ENCODE measurements at places on chromosomes 13 and 19.

DNA sequence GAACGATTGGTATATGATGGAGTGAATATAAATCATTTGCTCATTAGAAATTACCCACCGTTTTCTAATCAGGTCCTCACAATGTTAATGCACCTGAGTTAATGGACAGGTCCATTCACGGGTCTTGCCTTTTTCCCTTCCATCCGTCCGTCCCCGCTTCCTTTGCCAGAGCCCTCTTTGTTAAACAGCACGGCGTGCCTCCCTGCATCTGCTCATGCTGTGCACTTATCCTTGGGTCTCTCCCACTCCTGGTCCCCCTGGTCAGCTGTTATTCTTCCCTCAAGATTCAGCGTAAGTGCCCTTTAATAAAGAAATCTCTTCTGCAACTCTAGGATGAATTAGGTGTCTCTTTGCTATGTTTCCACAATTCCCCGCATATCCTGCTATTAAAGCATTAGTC is 324.5 kb downstream of the DNAJC15 start:
- DNase-seq = no peak

DNA sequence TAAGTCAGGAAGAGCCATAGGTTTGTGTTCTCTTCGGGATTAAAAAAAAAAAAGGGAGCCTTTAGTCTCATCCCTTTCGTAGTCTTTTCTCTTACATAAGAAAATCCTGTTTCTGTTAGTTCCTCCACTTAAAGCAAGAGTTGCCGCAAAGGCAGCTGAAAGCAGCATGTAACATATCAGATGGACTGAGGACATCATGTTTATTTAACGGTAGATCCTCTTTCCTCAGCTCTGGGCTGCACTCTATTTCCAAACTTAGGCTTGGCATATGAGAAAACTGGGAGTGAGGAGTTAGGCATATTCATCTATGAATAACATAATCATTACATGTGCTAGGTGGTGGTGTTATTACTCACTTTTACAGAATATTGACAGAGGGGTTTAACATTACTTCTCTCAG is 391.2 kb downstream of the KLF12 start:
- no peak for DNase-seq

GRCh38 chr13:93147946-93148345 is 78.7 kb upstream of the GPC6 start:
- DNase-seq = no peak

GRCh38 chr19:18503971-18504885 is 17.6 kb downstream of the ELL start:
- no peak for DNase-seq

DNA sequence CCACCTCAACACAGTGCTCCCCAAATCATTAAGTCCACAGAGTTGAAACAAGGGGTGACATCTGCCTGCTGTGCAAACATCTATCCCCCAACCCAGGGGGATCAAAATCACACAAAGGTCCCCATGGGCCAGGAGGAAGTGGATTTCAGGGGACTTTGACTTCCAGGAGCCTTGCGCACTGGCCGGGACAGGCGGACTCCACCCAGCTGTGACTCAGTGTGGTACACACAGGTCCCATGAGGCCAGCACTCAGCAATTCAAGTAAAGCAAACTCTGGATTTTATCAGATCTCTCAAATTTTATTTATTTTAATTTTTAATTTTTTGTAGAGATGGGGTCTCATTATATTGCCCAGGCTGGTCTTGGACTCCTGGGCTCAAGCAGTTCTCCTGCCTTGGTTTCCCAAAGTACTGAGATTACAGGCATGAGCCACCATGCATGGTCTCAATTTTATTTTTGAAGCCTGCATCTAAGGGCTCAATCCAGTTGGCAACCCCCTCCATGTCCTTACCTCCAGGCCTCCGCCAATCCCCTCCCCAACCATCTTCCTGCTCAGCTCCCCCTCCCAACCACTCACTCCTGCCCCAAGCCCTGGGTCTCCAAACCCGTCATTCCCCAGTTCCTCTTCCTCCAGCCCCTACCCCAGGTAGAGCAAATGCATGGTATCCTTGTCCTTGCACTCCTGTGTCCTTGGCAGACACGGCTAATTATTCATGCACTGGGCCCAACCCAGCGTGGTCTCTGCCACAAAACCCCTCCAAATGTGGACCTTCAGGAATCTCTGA is 18.2 kb downstream of the ARHGAP33 start:
- DNase-seq = no peak

DNA sequence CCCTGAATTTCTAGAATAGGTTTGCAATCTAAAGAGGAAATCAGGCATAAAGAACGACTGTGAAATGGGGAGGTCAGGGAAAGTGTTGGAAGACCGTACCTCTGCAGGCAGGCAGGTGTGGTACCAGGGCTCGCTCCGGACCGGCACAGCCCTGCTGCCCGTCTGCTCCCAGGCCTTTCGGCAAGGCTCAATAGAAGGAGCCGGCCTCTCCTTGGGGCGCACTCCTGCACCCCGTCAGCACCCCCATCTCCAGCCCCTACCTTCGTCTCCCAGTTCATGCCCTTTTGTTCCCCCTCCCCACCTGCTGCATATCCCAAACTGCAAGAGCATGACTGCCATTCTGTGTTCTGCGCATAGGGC is 139.8 kb upstream of the SOX1 start:
- no peak for DNase-seq

DNA sequence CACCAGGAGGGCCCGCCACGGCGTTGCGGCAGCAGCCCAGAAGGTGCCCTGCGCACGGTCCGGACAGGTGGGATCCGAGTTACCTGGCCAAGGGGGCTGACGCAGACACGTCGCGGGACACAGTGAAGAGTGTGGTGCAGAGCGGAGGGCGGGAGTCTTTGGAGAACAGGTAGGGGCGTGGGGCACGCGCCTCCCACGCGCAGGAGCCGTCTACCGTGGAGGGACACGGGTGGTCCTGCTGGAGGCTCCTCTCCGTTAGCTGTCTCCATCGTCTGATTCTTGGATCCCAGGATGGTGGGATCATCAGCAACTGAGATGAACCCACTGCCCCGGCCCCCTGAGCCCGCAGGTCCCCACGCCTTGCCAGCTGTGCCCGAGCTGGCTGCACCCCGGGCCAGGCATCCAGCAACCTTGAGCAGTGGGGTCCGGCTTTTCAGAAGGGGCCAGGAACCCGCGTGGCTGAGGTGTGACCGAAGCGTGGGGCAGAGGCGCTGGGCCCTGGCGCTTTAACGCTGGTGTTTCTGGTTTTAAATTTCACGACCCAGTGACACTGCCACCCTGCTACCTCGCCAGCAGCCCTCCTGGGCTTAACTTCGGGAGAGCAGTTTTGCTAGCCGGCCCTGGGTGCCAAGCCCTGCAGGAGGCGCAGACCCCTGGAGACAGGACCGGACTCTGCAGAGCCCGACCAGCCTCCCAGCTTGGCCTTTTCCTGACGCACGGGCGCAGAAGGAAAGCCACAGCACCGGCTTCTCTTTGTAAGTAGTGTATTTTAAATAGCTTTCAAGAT is 7.3 kb downstream of the FGF22 start:
- DNase-seq = no peak

GRCh38 chr19:17646441-17646840 is 41.7 kb downstream of the UNC13A start:
- DNase-seq = no peak

DNA sequence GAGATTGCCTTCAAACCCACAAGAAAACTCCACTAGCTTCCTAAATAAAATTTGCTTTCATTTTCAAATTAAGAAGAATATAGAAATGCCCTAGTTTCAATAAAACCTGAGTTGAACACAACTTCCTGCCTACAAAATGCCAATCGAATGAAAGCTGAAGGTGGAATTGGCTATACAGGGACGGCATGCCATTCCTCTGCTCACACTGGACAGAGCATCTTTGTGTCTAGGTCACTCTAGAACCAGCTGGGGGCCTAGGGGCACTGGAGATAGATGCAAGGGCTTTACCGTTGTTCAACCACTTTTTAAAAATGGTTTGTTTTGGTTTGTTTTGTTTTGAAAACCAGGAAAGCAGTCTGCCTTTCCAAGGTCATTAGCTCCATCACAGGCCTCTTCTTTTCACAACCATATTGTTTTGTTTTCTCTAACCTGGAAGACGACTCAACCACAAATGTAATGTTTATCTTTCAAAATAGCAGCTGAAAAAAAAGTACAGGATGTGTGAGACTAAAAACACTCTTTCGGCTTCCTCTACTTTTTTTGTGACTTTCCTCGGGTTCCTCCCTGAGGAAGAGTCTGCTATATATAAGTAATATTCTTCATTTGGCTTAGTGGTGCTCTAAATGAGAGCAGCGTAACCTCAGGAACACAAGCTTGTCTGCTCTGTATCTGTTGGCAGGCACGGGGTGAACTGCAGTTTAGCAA is 11.9 kb upstream of the ITM2B start:
- DNase-seq = no peak

DNA sequence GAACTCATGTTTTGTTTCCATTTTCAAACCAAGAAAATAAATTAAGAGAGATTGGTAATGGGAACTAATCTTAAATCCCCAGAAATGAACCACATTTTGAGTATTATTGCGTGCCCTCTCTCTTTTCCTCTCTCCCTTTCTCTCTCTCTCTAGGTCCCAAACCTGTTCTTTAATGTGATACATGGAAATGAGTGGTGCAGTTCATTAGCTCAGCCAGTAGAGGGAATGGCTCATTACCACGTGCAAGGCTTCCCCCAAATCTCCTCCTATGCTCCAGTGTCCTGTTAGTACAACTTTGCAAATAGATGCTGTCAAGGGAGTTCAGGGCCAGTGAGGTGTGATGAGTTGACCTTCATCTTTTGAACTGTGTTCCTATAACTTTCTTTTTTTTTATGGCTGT is 178.4 kb downstream of the FGF9 start:
- no peak for DNase-seq

DNA sequence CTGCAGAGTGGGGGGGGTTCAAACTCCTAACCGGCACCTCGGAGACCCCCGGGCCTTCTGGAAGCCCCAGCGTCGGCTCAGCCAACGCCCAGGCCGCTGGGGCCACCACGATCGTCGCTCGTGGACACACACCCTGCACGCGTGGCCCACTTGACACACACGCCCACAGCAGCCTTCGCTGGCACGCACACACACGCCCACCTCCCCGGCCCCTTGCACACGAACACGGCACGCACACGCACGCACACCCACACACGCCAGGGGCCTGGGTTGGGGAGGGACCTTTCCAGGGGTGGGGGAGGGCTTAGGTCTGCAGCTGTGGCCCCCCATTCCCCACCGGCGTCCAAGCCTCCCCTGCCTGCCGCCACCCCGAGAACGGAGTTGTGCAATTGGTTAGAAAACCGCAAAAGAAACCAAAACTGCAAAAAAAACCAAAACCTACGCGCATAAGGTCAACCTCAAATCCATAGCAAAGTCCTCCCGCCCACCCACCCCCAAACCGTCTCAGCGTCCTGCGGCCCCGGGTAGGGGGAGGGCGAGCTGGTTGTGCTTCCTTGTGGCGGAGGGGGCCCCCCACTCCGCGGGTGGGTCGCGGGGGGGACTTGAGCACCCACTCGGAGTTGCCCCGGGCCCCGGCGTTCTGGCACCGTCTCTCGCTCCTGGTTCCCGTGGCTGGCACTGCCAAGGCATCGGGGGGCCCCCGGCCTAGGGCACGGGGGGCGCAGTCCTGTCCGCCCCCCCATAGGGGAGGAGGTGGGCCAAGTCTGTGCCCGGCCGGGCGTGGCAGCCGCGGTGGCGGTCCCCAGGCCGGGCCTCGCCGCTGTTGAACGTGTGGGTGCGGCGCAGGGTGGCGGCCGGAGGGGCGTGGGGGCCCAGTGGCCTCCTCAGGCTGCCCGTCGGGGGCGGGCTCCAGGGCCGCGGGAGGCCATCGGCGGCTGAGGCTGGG is 3.3 kb upstream of the LRG1 start:
- DNase-seq = no peak

GRCh38 chr13:40428354-40428753 is 238.1 kb downstream of the FOXO1 start:
- DNase-seq = no peak

DNA sequence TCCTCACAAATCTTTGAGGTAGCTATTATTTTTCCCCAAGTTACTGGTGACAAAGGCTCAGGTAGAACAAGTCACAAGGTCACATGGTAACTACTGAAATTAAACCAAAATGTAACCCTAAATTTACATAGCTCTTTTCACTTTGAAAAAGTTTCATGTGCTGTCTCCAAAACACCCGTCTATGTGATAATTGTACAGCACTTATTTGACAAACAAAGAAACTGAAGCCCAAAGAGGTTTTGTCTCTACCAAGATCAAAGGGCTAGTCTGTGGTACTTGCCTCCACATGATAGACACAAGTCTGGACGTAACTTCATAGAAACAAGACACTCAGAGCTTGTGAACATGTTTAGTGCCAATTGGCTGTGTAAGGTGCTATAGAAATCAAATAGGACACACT is 108.3 kb downstream of the SACS start:
- DNase-seq = no peak

DNA sequence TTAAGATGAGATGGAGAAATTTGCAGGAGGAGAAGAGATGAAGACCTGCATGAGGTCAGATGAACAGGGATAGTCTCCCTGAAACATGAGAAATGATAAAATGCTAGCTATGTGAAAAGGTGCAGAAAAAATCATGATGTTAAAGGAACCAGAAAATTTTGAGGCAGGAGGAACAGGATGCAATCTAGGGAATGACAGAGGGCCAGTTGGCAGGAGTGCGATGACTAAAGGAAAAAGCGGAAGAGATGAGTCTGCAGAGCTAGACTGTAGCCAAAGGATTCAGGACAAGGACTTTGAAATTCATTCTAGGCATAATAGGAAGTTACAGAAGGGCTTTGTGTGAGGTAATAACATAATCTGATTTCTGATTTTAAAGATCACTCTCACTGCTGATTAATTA is 77.9 kb downstream of the TRPC4 start:
- no peak for DNase-seq

- no peak for DNase-seq
These were observed 254.4 kb upstream of the KLF12 start for GRCh38 chr13:74388626-74389025.

Data from stimulated activated naive CD8-positive, alpha-beta T cell treated with anti-CD3 and anti-CD28 coated beads, Interleukin-15, amount 100 ng/mL, for 72 hours (primary cell).